GM12878 (cell line): ENCODE measurements at places on chromosomes 1 and 21. TPM values are rescaled to one million over a fixed set of nuclear protein-coding genes. Genes with fewer than 3 reads are reported as not detected.

GRCh38 chr1:229874136-229874535, 192.9 kb upstream of the GALNT2 start:
- DNase-seq: no peak

PPM1J gene
- total RNA-seq: 0.59 and 1.5 TPM in 2 replicates

TAL1 gene
- total RNA-seq: 0.05 TPM in 2 replicates

DNA sequence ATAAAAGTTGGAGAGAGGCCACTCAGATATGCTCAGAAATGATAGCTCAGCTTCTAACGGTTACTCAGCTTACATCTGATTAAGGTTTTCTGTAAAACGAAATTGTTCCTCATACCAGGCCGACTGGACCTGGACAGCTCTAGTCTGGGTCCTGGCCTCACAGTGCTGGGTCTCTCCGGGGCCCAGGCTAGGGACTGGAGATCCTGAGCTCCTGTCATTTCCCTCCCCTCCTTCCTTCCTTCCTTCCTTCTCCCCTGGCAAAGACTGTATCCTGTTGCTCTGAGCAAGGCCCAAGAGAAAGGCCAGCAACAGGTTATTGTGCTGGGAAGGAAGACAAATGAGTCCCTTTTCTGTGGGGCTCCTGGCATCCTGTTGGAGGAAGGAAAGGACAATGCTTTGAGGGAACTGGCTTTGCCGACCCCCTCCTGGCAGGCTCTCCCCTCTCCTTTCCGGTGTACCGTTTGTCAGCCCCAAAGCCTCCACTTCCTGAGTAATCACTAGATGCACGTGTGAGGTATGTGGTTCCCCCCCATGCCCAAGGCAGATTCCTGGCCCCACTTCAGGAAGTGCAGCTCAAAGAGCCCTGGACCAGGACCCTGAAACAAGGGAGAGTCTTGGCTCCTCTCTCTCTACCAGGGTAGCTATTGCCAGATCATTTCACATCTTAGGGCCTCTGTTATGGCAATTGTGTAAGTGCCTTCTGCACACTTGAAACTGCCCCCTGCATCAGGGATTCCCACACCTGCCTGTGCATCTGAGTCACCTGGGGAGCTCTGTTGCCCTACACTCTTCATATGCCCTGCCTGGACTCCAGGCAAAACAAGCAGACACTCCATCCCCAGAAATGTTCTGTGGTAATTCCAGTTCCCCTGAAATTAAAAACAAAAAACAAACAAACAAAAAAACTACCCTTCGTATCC, 212.7 kb upstream of the FGGY start:
- DNase-seq: no peak

DNA sequence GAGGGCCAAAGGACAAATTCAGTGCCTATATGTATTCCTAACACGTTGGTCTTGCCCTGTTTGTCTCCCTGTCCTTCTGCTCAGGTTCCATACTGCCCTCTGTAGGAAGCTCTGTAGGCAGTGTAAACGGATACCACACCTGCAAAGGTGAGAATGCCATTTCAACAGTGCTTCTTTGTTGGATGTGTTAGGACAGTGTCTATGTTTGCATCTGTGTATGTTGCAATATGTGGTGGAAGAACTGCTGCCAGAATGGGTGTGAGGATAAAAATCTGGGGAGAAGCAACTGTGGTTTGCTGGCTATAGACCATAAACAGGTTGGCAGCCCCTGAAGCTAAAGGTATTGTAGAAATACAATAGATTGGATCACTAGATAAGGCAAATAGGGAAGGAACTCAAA, 113.1 kb upstream of the BMP8A start:
- no peak for DNase-seq

- DNase-seq: no peak
Observed at GRCh38 chr1:107459204-107459904, 318.5 kb downstream of the NTNG1 start.

ZYG11A gene
- 0.74 and 0.87 TPM in 2 replicates for total RNA-seq

DNA sequence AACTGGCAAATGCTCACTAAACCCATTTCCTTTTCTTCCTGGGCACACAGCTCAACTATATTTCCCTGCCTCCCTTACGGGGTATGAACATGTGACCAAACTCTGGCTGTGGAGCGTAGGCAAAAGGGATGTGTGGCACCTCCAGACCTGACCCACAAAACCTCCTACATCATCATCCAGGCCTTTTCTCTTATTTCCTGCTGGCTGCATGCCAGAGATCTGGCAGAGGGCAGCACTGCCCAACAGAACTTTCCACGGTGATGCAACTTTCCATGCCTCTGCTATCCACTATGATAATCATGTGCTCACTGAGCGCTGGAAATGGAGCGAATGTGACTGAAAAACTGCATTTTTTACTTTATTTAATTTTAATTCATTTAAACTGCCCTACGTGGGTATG, 99.6 kb upstream of the CACNA1E start:
- no peak for DNase-seq

- DNase-seq: no peak
Observed at GRCh38 chr1:203465146-203465798, 10.3 kb upstream of the PRELP start.

CD58 gene
- 67.7 and 70.4 TPM in 2 replicates for total RNA-seq

GRCh38 chr21:44005593-44005992, 6.5 kb upstream of the TRAPPC10 start:
- DNase-seq: no peak

DNA sequence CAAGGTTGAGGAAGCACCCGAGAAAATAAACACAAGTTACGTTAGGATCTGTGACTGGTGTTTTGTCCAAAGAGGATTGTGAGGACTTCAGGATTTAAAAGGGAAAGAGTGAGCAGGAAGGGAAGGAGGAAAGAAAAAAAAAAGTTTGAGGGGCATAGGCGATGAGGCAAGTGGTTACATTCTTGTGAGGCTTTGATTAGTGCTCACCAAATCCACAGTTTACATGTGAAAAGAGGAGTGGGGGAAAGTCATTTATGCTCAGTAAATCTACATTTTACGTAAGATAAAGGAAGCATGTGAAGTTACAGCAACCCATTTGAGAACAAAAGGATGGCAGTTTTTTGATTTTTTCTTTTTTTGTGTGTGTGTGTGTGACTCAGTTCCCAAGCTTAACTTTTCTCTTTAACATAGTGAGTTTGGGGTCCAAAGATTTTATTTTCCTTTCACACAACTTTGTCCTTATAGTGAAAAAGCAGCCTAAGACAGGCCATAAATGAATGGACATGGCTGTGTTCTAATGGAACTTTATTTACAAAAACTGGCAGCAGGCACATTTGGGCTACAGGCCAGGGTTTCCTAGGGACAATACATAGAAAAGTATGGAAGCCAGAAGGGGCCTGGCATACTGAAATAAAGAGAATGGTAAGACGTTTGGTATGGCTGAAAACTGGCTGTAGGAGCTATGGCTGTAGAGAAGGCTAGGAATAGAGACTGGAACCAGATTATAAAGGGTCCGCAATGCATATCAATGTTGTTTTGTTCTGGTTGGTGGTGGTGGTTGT, 121.7 kb downstream of the FGGY start:
- no peak for DNase-seq

DNA sequence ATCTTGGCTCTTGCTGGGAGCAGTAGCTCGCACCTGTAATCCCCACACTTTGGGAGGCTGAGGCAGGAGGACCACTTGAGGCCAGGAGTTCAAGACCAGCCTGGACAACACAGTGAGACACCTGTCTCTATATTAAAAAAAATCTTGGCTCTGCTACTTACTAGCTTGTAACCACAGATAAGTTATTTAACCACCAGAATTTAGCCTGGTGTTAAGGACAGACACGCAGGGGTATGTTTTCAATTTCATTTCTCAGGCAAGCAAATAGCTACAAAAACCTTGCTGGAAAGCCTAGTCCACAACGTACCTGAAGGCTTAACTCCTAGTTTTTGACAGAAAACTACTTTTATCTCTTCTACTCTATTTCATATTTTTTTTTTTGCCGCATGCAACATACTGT, 24.8 kb upstream of the GFI1 start:
- DNase-seq: no peak

DNA sequence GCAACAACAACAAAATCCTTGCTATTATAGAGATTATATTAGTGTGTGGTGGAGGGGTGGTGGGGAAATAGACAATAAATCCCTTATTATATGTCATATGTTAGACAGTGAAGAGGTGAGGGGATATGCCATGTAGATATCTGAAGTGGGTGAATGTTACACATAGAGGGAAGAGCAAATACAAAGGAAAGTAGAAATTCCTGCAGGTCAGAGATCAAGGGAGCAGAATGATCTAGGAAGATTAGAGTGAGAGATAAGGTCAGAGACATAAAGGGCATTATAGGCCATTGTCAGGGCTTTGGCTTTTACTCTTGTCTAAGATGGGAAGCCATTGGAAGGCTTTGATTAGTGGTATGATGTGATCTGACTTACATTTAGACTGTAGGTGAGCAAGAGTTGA, 38.5 kb downstream of the PRKAA2 start:
- no peak for DNase-seq

KCNN3 gene
- 15.3 and 17.3 TPM in 2 replicates for total RNA-seq

GRCh38 chr1:245934409-245934808, 572.7 kb downstream of the SMYD3 start:
- no peak for DNase-seq

S100A9 gene
- 0.37 and 0.41 TPM in 2 replicates for total RNA-seq

DNA sequence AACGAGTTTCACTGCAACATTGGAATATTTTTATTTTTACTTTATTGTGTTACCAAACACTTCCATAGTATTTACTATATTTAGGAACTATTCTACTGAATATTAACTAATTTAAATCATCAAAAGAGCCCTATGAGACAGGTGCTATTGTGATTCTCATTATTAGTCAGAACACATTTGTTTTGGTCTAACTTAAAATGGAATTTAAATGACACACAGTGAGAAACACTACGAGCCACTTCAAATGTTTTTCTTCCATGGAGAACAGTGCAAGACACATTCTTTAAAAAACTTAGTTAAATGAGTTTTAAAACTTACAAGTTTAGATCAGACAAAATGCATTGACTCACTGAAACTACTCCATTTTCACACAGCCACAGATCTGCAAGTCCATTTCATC, 6.6 kb upstream of the TRAF3IP3 start:
- no peak for DNase-seq

- no peak for DNase-seq
Observed at GRCh38 chr1:162654915-162655620, 22.8 kb downstream of the DDR2 start.

- DNase-seq: no peak
Observed at GRCh38 chr1:182611787-182612186, 7.6 kb upstream of the RGS16 start.

LIN9 gene
- 7.0 and 7.7 TPM in 2 replicates for total RNA-seq

TTC4 gene
- 25.6 and 26.8 TPM in 2 replicates for total RNA-seq

MXRA8 gene
- total RNA-seq: 0.29 and 0.54 TPM in 2 replicates

- no peak for DNase-seq
Observed at GRCh38 chr1:233960386-233960785, 55.9 kb downstream of the SLC35F3 start.

TDRD10 gene
- total RNA-seq: not detected in 2 replicates

DNA sequence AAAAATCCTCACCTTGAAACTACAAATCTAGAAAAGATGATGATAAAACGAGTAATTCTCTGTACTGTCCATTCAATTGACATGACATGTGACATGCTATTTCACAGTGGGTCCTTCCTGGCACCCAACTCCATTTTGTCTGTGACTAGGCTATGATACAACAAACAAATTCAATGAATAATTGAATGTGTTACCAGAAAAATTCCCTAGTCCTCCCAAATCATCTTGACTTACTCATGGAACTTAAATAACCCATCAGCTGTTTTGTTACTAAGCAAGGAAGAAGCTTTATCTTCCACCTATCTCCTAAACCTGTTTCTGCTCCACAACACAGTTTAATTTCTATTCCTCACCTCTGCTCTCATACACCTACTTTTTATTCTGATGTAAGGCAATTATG, 30.4 kb downstream of the B3GALNT2 start:
- DNase-seq: no peak

GATAD2B gene
- 63.1 and 64.6 TPM in 2 replicates for total RNA-seq

GRCh38 chr1:178362747-178363146, 134.0 kb downstream of the CLEC20A start:
- DNase-seq: no peak

DNA sequence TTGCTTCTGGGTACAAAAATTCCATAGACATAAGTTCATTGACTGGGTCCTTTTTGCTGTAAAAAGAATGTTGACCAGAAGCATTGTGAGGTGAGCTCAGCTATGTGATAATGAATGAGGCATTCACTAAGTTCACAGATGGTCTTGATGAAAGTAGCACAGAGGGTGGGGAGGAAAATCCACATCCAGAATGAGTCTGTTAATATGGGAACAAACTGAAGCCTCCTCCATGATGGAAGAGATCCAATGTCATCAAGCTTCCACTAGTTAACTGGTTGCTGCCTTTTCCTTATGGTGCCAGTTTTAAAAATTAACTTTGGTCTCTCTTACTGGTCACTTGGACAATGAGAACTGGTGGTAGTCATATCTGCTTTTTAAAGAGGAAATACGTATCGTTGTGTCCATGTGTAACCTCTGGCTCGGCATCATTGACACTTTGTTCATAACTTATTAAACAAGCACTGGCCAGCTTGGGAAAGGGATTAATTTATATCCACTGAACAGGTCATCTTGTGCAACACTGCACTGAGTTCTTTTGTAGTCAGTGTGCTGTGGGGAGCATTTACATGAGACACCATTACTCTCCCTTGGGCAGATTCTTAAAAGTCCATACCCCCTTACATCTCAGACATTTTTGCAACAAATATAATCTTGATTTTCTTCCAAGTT, 88.6 kb downstream of the ADAMTS1 start:
- DNase-seq: no peak

VCAM1 gene
- 5.9 and 6.1 TPM in 2 replicates for total RNA-seq

DNA sequence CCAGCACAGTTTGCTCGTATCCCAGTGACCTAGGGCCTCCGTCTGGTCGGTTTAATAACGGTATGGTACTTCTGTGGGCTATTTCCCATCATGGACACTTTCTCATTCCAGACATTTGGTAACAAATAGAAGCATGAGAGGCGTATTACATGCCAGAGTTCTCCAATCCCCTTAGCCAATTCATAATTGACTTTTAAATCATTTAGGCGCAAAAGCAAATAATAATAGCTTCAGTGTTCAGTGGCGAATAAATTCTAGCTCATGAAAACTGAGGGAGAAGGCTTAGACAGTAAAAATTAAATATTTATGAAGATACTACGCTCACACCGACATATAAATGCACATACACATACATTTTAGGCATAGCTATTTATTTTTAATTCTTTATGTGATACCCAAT, 50.6 kb downstream of the CD247 start:
- no peak for DNase-seq

GRCh38 chr1:202964791-202965410, 2.2 kb downstream of the CYB5R1 start:
- DNase-seq: no peak

RIPPLY3 gene
- not detected in 2 replicates for total RNA-seq

PRUNE1 gene
- 10.9 and 11.8 TPM in 2 replicates for total RNA-seq

- peak; percentile 32 for DNase-seq
Observed at GRCh38 chr1:117895482-117896114, 33.8 kb downstream of the GDAP2 start.

GRCh38 chr1:197807739-197808453, 32.6 kb upstream of the DENND1B start:
- no peak for DNase-seq
